T follicular helper cell (primary cell): ENCODE measurements at places on chromosomes 6 and 20.

GRCh38 chr20:62320581-62321354 is 18.0 kb downstream of the ADRM1 start:
- no peak for DNase-seq

DNA sequence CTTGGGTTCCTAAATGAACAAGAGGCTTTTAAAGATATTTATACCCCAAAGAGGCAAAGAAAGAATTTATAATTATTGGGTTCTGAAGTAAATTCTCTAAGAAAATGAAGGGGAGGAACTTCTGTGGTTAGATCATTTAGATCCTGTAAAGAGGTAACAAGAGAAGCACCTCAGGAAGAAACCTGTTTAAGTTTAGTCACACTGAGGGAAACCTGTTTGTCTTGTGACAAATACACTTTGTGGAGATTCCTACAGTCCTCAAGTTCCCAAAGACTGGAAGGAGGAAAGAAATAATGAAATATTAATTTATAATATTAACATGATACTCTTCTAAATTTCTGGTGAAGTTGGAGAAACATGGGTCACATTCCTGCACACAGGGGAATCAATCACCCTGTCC is 647.5 kb downstream of the EYS start:
- no peak for DNase-seq

GRCh38 chr20:50632236-50632635 is 59.1 kb downstream of the RIPOR3 start:
- DNase-seq = no peak

DNA sequence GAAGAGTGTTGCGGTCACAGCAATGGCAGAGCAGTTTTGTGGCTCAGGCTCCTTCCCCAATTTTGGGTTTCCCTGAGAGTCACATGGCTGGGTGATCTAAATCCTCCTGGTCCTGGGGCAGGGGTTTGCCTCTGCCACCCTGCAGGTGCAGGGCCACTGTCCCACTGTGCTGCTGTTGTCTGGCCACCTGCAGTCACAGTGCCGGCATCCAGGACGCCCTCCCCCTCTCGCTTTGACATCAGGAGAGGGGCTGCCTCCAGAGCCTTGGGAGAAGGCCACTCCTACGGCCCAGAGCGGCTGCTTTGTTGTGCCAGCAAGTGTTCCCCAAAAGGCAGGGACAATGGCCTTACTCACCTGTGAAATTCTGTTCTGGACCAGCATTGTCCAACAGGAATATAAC is 449.0 kb downstream of the QKI start:
- no peak for DNase-seq

DNA sequence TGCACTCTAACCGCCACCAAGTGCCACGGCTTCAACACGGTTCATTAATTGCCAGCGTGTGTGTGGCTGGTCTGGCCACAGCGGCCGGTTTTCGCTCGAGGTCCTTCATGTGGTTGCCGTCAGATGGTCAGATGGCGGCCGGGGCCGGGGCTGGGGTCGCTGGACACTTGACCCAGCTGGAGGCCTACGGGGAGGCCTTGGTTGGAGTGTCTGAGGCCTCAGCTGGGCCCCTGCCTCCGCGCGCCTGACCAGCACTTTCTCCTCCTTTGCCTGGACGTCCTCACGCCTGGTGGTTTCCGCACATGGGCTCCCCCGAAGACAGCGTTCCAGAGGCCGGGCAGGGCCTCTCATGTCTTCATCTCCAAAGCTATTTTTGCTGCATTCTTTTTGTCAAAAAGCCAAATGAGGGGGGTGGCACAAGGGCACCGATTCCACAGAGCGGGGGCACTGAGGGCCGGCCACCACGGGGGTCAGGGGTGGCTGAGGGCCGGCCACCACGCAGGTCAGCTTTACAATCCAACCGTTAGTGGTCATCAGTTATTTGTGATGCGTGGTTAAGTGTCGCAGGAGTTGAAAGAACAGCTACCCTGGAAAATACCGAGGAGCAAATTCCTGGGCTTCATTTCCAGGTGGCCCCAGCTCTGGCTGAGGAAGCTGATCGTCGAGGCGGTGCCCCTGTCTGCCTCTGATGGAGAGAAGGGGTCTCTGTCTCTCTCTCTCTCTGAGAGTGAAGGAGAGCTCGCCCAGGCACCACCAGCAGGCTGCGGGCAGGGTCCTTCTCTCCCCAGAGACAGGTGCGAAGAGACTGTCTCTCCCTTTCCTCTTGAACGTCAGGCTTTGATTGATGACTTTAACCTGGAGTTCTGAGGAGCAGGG is 50.5 kb upstream of the FRMD1 start:
- no peak for DNase-seq

GRCh38 chr6:53808302-53808881 is 13.6 kb downstream of the LRRC1 start:
- no peak for DNase-seq

DNA sequence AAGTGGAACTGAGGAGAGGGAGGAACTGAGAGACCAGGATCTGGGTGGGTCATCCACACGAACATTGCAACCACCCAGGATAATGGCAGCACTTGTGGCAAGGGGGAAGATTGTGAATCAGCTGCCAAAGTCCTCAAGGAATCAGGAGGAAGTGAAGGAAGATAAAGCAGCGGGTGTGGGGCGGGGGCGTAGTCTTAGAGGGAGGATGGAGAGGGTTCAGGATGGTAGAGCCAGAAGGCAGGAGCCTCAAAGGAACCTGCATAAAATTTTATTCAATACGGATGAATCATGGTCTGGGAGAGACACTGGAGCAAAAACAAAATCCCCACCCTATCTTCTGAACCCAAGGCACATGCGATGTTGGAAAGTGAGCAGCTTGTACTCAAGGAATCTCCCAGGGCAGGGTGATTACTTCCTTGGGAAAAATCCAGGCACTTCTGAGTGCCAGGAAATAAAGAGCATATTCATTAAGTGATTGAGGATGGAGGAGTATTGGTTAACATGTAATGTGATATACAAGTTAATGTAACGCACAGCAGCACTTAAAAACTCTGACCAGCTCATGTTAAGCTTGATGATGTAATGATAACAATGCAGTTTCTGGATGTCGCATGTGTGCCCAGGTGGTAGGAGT is 82.0 kb upstream of the B3GAT2 start:
- DNase-seq = no peak

DNA sequence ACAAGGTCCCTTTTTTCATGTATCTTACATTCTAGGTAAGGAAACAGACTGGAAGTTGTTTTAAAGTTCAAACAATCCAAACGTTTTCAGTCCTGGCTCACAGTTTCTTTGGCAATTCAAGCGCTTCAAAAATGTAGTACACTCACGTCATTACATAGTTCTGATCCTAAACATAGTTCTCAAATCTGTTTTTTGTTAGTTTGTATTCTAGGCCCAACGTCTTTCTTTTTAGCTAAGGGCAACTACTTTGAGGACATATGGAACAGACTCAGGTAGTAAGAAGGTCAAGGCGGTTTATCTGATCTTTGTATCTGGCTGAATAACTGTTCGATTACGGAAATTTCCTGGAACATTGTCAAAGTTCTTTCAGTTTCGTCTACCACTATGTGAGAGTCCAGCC is 36.9 kb upstream of the PLCB4 start:
- no peak for DNase-seq

DNA sequence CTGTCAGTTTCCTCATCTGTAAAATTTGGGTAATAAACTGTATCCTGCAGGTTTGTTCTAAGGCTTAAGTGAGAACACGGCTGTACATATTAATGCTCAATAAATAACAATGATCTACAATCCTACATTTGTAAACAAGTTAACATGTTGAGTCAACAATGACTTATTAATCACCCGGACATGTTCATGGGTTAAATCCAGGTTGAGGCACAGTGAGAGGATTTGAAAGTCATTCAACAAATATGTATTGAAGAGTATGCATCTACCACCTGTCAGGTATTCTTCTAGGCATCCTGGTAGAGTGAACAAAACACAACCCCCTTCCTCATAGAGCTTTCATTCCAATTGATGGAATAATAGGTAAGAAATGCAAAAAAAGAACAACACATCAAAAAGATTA is 554.7 kb upstream of the SLC35B3 start:
- DNase-seq = no peak

DNA sequence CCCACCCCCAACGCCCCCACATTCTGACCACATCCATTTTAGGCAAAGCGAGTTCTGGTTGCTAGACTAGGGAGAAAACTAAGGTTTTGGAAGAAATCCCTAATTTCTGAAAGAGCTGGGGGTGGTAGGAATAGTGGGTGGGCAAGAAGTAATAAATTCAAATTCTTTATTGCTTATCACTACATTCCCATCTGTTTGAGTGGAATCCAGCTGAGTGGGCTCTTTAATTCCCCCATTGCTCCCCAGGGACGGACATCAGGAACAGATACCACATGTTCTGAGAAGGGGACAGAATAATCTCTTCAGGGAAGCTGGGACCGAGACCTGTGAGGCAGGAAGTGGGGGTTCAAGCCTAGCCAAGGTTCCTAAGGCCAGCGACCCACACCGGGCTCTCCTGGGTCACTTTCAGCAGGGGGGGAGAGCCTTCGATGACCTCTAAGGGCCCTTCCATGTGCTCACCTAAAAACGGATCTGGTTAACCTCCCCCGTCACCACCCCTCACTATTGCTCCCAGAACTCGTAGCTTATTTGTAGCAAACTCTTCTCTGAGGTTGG is 42.3 kb upstream of the MRPS10 start:
- DNase-seq = no peak

GRCh38 chr6:150894935-150895552 is 29.5 kb downstream of the MTHFD1L start:
- no peak for DNase-seq

GRCh38 chr6:98827295-98828159 is 6.8 kb upstream of the POU3F2 start:
- DNase-seq = no peak

DNA sequence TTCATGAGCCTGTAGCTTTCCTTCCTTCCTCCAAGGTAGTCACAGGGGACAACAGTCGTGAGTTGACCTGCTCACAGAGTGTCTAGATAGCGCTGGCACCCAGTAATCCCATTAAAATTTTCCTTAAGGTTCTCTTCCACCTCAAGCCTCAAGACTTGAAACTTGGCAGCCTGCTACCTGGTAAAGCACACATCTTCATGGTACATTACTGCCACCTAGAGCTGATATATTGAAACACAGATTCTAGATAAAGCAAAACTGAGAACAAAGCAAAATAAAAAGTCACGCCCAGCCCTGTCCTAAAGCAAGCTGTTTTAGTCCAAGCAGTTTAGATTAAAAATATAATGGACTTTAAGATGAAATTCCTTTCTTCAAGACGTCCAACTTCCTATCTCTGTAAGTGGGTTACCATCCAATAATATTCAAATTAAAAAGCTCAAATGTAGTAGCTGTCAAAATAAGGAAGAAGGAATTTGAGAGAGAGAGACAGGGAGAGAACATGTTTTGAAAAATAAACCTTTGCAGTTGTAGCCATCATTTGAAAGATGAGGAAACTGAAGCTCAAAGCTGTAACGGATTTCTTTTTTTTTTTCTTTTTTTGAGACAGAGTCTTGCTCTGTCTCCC is 50.7 kb upstream of the CD83 start:
- DNase-seq = no peak

DNA sequence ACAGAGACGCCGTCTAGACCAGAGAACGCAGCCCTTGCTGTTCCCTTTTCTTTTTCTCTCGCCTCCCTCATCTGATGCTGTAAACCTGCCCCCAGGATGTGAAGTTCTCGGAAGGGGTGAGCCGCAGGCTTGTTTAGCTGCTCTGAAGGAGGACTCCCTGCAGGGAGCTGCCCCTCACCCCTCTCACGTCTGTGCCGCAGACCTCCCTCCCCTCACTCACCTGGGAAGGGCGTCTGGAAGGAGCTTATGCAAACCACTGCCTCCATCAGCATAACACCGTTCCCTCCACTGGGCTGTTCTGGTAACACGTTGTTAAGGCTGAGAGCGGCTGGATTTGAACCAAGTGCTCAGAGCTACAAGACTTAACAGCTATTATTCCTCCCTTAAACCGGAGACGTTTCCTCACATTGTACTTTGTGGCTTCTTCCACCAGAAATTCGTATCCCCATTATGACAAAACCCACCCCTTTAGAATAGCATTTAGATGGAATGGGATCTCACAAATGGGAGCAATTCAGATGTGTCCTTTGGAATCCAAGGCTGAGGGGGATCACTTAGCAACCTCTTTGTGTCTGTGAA is 99.8 kb downstream of the SMOC2 start:
- DNase-seq = no peak

DNA sequence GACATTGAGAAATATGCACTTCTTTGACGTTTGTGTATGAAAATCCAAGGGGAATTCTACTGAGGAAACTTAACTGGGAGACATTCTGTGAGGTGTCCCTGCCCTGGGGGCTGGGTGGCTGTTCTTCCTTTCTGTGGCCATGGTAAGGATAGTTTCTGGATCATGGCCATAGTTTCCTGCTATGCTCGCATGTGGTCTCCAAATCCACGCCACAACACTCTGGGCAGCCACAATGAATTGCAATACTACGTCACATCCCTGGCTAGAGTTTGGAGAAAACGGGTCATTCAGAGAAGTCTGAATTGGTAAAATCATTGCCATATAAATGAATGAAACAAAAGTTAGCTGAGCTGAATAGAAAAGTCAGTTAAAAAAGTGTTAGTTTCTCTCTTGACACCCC is 230.6 kb downstream of the UTRN start:
- no peak for DNase-seq

DNA sequence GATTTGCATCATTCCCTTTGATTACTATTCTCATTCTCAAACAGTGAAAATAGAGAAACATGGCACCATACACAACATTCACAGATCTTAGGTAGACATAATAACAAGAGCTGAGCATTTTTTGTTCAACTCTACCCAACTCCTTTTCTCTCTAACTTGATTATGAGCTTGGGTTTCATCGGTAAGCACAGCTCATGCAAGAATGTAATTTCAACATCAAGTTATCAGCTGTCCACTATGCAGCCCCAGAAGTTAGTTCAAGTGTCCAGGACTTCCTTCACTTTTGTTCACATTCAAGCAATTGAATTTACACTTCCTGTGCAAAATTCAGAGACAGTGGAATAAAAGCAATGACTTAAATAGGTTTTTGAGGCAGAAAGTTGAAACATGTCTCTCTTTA is 297.7 kb upstream of the SASH1 start:
- no peak for DNase-seq

DNA sequence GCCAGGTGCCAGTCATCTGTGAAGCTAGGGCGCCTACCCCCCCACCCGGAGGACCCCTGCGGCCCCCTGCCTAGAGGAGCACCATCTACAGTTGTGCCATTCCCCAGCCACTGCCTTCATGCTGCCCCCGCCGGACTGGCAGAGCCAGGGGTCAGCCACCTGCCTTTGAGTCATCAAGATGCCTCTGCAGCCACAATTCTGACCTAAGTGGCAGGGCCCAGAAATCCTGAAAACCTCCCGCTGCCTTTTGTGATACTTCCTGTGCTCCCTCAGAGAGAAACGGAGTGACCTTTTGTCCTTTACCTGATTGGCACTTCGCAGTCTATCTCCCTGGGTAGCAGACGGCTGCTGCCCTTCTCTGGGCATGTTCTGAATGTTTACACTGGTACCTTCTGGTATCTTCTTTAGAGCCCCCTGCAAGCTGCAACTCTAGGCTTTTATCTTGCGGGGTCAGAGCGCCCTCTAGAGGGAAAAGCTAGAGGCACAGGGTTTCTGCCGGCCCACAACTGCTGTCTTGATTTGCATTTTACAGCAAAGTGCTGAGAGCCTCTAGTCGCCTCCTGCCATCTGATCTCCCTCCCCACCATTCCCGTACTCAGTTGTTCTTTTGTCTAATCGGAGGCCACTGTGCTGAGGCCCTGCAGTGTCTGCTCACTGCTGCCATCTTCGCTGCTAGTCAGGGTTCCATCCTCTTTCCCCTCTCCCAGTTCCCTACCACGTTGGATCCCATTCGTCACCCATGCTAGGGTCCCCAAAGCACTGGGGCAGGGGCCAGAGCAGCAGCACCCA is 26.9 kb downstream of the SPATA2 start:
- peak; percentile 33 for DNase-seq
